ENCODE measurements at places on chromosomes 4 and X.

DNA sequence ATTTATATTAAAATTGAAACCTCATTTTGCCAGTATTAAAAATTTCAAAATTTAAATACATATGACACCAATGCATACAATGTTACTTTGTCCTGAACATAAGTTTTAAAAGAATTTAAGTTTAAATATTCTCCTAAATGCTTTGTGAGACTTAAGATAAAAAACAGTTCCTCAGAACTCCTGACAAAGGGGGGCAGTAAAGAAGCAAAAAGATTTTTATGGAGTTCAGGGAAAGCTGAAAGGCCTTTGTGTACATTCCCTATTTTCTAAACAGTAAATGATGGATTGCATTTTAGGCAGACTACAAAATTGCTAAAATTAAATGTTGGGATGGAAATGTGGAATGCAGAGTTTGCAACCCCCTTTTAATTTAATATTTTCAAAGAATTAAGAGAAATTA is 81.7 kb downstream of the SNCA start:
- no peak for DNase-seq

DNA sequence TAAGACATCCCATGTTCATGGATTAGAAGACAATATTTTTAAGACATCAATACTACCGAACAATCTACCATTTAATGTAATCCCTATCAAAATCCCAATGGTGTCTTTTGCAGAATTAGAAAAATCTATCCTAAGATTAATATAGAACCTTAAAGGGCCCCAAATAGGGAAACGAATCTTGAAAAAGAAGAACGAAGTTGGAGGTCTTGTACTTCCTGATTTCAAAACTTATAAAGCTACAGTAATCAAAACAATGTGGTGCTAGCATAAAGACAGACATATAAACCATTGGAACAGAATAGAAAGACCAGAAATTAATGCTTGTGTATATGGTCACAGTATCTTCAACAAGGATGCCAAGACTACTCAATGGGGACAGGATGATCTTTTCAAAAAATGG is 42.0 kb downstream of the CENPE start:
- no peak for DNase-seq

GRCh38 chr4:7747062-7747385 is 192.6 kb downstream of the AFAP1 start:
- DNase-seq: no peak

DNA sequence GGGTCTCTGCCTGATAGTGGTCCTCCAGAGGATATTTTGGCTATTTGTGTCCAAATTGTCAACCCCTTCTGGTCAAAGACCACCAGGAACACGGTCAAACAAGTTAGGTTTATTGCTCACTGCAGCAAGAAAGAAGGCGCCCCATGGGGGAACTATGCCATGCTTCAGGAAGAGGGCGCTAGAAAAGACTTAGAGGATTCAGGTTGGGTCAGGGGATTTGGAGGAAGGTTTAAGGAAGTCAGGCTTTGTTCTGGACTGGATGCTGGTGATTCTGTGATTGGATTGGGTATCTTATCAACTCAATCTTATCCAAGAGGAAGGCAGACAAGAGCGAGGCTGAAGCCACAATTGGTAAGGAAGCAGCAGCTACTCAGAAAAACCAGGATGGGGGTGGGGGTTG is 14.3 kb upstream of the ELF4 start:
- no peak for DNase-seq

GRCh38 chr4:5018603-5019002 is 655 bp downstream of the CYTL1 start:
- no peak for DNase-seq

- DNase-seq: no peak
These were observed 305.1 kb upstream of the ANXA10 start for GRCh38 chr4:167787231-167787630.

DNA sequence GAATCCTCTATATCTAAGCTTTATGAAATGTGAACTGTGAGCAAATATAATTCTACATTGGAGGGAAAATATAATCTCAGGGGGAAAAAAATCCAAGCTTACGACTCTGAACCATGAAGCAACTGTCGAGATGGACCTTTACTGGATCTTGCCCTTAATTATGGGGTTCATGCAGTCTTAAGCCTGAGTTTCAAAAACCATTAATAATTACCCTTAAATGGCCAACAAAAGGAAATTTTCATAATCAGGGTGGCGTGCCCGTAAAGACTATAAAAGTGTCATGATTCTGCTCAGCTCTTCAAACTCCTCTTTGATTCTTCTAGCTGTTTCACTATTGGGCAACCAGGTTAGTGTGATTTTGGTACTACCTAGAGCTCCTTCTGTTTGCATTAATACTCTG is at the start of gene S100G:
S100G (plus strand) TSS at position 301 of the 400 bp plus-strand sequence. CDS start 849 bp downstream, outside the sequence.
- no peak for DNase-seq

- DNase-seq: no peak
These were observed 171.4 kb upstream of the ANXA3 start for GRCh38 chr4:78379991-78380729.

- no peak for DNase-seq
These were observed 114.4 kb upstream of the WDR44 start for GRCh38 chrX:118231464-118231863.

GRCh38 chr4:184437565-184438265 is 36.6 kb downstream of the IRF2 start:
- no peak for DNase-seq

GRCh38 chr4:138697851-138698250 is 317.7 kb upstream of the NOCT start:
- DNase-seq: no peak

DNA sequence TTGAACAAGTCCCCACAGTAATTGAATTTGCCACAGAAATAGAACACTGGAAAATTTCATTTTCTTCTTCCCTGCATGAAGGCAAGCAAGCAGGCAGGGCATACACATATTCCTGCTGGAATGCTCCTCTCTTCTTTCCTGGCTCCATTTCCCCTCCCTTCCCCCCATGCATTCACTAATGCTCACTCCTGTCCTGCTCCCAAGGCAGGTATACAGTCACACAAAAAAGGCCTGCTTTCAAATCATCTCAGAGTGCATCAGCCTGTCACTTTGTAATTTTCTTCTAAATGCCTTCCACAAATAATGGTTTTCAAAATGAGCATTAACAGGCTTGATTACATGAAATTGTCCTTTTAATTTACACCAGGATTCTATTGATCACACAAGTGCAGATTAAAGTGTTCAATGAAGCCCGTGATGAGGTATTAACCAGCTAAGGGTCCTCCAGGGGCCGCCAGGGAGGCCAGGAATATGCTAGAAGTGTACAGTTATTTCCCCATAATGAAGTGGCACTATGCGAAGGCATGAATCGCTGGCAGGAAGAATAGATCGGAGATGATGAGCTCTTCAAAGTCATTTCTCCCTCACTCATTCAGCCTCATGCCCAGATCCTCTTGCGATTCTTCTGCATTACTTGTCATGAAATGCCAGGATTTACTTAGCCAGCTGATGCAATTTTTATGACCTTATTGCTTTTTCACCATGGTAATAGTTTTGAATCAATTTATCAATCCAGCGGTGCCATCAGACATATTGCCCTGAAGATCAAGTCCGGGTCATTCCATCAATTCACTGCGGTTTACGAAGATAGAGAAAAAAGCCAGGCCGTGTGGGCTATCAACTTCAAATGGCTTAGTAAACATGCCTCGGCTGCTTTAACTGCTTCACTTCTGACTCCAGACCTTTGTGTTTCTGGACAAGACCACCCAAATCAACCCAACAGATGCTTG is 243.5 kb downstream of the GPAT3 start:
- no peak for DNase-seq

GRCh38 chr4:164482758-164483157 is 271.2 kb upstream of the SMIM31 start:
- no peak for DNase-seq

- no peak for DNase-seq
These were observed 575.3 kb upstream of the MAGEB2 start for GRCh38 chrX:29640106-29640505.

DNA sequence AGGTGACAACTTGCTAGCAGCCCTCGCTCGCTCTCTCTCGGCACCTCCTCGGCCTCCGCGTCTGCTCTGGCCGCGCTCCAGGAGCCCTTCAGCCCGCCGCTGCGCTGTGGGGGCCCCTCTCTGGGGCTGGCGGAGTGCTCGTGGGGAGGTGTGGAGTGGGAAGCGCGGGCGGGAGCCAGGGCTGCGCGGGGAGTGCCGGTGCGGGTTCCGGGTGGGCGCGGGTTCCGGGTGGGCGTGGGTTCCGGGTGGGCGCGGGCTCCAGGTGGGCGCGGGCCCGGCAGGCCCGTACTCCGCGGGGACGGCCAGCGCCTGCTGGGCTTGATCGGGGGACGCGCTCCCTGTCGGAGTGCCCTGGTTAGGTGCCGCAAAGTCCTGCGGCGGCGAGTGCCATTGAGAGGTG is 384.3 kb downstream of the GPM6A start:
- no peak for DNase-seq

DNA sequence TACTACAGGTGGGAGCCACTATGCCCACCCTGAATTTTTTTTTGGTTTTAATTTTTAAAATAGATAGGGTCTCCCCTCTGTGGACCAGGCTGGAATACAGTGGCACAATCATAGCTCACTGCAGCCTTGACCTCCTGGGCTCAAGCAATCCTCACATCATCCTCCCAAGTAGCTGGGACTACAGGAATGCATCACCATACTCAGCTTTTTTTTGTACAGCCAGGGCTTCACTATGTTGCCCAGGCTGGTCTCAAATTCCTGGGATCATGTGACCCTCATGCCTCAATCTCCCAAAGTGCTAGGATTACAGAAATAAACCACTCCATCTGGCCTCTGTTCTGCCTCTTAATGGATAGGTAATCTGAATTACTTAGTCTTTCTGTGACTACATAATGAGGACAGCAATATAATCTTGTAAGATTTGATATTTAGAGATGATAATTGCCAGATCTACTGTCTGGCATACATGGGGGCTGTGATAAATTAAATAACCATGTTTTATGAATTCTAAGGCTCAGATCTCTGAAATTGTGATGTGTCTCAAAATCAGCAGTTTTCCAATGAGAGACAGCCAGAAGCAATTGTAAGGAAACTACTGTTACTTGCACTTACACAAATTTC is 26.7 kb downstream of the PDS5A start:
- DNase-seq: no peak

- no peak for DNase-seq
These were observed 614 bp downstream of the BEX3 start for GRCh38 chrX:103376979-103377324.

DNA sequence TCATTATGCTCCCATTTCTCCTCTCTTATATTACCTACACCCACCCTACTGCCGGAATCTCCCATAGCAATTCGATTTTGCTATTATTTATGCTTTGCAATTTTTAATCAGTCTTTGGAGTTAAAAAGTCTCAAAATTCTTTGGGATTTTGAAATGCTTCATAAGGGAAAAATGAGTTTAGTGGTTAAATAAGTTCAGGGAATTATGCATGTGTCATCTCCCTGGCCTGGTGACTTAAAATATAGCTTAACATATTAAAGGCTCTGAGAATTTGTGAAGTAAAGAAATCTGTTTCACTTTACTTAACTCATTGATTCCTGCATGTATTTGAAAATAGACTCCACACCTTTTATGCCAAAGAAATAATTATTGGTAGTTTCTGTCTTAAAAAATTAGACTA is 185.1 kb upstream of the DIPK2B start:
- DNase-seq: no peak

DNA sequence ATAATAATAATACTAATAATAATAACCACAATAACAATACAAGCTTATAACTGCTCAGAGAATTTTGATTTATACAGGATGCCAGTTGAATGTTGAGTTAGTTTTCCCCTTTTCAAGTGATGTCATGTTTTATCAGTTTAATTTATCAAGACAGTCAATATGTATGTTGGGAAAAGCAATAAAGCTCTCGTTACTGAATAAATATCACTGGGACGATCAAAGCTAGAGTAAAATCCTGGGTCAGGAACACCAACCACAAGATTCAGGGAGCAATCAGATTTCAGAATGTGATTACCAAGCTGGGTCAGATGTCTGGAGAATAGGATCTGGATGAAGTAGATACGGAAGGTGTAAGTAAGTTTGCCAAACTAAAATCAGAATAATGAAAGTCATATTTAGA is 179.6 kb downstream of the GRID2 start:
- no peak for DNase-seq

DNA sequence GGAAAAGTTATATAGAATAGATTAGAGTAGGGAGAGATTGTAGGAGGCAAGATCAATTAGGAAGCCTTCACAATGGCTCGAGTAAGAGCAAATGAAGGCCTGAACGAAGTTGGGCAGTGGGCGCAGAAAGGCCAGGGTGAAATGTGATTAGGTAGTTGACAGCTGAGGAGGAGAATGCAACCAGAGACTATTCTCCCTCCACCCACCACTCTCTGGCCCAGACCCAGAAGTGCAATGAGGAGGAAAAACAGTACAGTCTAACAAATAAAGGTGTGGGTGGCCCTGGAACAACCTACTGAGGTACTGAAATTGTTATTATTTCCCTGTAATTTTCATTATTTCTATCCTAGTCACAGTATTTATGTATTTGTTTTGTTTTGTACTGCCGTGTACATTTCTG is 176.7 kb downstream of the SLC39A8 start:
- DNase-seq: no peak

GRCh38 chrX:39011454-39012221 is 210.4 kb downstream of the MID1IP1 start:
- no peak for DNase-seq

- no peak for DNase-seq
These were observed 514.5 kb downstream of the INPP4B start for GRCh38 chr4:142331646-142332045.

DNA sequence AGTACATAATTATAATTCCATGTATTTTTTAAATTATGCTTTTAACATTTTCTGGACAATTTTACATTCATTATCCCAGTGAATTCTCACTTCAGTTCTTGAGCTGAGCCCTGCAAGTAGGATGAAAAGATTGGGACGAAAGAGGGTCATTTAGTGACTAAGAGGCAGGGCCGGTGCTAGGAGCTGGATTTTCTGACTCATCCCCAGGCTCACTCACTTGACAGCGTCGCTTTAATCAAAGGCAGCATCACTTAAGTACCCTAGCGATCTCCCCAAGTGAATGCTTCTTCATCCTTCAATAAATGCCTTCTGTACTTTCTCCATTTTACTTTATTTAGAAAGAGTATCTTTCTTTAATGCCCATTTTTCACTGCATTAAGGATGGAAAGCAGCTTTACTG is 263.6 kb downstream of the HS3ST1 start:
- no peak for DNase-seq

- DNase-seq: no peak
These were observed 101.6 kb downstream of the PDE5A start for GRCh38 chr4:119526786-119527550.

DNA sequence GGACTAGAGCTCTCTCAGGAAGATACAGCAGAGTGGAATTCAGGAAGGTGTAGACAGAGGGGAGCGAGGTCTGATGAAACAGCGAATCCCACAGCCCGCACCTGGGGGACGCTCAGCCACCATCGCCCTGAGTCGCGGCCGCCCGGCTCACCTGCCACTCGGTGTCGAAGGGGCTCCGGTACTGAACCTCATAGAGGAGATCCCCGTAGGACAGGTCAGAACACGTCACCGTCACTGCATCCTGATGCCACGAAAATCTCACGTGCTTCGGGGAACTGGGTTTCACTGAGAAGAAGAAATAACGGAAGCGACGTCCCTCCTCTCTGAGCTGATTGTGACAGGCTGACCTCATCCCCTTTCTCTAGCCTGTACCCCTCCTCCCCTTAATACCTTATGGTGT is 10.2 kb downstream of the CRLF2 start:
- DNase-seq: no peak

All from memory B cell (primary cell).